GM23338 (cell line): ENCODE measurements at places on chromosomes 6 and 20.

- no peak for DNase-seq
These were observed 441.4 kb downstream of the BCKDHB start for GRCh38 chr6:80547827-80548226.

GRCh38 chr20:3297079-3297378 is 58.0 kb upstream of the SLC4A11 start:
- DNase-seq: no peak

DNA sequence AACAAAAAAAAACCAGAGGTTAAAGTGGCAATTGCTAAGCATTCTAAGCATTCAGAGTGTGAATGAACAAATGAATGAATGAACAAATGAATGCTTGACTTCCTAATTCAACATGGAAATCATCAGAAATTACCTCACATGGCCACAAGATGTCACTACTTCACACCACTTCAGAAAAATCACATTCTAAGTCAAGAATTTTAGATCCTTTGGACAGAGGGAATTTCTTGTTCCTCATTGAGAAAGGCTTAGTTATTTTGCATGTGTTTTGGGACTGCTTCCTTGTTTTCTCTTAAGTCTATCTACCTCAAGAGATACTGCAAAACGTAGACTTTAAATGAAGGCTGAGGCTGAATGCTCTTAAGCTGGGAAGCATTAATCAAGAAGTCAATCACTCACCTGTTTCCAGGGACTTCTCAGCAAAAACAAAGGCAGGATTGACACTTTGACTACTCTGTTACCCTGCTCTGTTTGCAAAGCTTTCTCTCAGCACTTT is 120.2 kb downstream of the MBOAT1 start:
- DNase-seq: peak; percentile 80

DNA sequence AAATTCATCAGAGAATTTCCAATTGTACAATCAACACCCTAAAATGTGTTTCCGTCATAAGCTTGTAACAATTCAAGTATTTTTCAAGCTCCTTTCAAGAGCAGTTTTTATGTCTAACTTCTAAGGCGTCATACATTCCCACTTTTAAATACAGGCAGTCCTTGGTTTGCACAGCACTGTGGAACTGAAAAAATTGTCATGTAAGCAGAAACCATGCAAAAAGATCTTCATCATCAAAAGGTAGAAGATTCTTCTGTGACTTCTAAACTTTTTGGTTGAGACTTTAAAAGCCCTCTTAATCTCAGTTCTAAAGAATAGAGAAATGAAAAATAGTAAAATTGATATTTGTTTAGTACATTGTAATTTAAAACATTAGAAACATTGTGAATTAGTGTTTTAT is 315.6 kb downstream of the TPBG start:
- no peak for DNase-seq

GRCh38 chr6:21429291-21429690 is 164.3 kb upstream of the SOX4 start:
- DNase-seq: no peak

GRCh38 chr6:1479095-1479494 is 89.7 kb downstream of the FOXF2 start:
- no peak for DNase-seq

DNA sequence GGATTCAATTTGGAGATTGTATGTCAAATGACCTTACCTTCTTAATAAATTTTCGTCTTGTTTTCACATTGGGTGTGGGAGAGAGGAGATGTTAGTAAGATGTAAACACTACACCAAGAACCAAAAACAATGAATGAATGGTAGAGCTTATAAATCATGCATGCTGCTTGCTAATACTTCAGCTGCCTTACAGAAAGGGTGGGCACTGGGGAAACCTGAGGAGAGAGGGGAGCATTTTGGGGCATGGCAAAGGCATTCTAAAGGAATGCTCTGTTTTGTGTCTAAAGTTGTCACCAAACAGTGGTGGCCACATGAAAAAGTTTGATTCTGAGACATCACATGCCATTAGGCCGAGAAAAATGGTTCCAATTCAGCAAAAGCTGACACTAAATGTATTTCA is 80.4 kb downstream of the BCAS1 start:
- DNase-seq: no peak

GRCh38 chr20:40922865-40923264 is 105.8 kb upstream of the TOP1 start:
- no peak for DNase-seq

GRCh38 chr20:32636283-32636682 is 37.5 kb downstream of the C20orf203 start:
- no peak for DNase-seq

GRCh38 chr20:52869698-52870501 is 102.3 kb upstream of the TSHZ2 start:
- DNase-seq: no peak

GRCh38 chr20:59662856-59663512 is 58.6 kb downstream of the PHACTR3 start:
- DNase-seq: no peak

DNA sequence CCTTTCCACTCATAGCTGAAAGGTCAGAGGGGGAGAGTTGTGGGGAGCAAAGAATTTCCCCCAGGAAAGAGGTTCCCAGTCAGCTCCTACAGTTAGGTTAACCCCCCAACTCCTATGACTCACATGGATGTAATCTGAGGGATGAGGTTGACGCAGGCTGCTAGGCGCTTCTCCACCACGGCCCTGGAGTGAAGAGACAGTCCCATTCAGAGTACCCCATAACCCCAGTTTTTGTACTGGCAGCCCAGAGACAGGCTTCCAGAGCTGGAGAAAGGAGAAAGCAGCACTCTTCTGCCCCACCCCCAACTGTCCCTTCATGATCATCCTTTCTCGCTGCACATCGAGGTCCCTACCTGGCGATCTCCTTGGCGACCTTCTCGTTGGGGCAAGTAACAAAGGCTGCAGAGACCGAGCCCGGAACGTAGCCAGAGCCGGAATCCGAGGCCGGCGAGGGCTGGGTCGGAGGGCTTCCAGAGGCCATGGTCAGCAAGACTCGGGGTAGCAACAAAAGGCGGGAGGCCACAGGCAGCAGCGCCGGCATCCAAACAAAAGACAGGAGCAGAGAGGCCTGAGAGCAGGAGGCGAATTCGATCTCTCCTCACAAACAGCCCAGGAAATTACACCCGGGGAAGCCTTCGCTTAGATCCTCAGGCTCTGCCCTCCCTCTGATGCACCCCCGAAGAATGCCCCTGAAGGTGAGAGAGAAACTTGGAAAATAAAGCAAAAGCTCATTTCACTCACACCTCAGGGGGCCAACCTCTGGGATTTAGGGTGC is 592 bp downstream of the CUTA start:
- DNase-seq: peak; percentile 26

DNA sequence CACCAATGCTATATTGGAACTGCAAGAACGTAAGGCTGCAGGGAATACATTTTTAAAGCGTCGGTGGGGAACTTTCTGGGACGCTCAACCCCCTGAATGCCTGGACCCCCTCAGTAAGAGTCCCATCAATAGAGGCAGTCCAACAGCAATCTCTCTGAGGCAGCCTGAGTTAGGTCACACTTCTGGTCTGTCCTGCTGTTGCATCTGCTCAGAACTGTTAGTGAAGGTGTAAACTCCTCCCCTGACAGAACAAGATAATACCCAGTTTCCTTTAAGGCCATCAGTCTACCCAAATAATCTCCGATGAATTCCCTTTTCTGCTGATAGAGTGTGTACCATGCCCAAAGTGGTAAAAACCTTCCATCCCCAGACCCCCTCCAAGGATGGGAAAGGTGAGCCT is 1.1 kb upstream of the RNGTT start:
- no peak for DNase-seq

- peak; percentile 57 for DNase-seq
These were observed at the start of gene CYP24A1 for GRCh38 chr20:54173653-54174456. Gene CYP24A1 (minus strand): TSS chr20:54173986. CDS start chr20:54173579, 407 bp downstream.

DNA sequence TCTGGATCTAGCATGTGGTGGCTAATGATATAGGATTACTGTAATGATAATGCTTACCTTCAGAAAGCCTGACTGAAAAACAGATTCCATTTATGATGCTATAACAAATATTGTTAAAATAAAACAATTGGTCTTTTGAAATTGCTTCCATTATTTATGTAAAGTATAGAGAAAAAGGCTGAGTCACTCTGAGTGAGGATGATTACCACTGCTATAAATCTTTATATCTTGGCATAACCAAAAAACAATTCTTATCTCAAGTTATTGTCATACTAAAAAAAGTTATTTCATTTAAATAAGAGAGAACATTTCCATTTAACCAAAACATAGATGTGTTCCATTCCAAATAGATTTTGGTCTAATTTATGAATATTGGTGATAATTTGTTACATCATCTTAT is 53.0 kb upstream of the DST start:
- DNase-seq: no peak

DNA sequence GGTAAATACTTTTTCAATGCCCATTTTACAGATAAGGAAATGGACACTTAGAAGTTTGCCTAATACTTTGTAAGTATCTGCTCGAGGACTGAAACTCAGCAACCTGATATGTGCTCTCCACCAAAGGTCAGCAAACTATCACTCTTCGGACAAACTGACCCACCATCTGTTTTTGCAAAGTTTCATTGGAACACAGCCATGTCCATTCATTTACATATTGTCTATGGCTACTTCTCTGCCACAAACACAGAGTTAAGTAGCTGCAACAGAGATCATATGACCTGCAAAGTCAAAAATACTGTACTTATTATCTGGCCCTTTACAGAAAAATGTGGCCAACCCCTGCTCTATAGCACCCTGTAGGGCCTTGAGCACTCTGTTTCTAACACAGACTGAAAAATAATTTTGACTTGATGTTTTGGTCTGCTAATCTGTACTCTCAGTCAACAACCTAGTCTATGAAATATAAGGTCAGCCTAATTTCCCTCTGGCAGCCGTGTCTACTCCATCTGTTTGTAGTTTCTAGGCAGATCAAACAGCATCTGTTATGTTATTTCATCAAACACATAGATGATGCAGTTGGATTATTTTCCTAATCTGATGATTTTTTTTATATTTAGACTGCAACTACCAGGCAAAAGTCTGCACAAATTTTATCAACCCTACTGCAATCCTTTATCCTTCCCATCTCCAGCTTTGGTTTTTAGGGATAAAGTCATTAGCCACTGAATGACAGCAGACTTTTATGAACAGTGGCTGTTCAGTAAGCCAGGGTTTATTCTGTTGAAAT is 41.4 kb upstream of the BEND6 start:
- no peak for DNase-seq

DNA sequence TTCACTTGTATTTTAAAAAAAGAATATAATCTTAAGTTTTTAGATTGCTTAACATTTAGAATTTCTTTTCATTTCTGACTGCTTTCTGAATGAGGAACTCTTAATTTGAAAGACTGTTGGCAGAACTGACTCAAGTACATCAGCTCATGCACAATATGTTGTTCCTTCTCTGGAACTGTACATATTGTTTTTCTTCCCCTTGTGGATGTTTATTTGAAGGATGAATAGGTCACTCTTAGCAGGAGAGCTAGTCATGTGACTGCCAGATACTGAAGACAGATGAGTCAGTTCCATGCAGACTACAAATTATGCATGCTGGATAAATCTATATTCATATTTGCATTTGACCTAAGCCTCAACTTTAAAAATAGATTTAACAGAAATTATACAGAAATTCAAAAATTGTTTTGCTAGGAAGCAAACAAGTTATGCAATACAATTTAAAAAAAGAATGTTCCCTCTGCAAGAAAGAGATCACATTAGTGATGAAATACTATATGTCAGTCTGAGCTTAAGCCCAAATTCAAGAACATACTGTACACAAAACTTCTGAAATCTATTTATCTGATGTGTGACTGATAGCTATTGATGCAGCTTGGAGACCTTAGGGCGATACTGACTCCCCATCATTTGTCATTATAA is 1274.9 kb upstream of the GJE1 start:
- no peak for DNase-seq

GRCh38 chr6:154938221-154938580 is 56.9 kb upstream of the TIAM2 start:
- no peak for DNase-seq

DNA sequence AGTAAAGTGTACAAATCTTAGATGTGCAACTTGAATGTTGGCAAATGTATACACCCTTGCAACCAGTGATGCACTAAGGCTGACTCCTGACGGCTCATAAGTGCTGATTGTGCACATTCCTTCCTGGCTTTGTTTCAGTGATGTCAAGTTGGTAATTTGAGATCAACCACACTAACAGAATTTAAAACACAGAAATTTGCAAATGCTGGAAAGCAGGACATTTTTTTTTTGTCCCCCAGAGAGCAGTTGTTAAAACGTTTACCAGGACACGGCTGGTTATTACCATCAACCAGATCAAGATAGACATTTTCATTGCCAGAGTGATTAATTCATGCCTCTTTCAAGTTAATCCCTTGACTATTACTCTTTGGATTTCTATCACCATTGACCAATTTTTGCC is 735.6 kb downstream of the RFPL4B start:
- peak; percentile 10 for DNase-seq

DNA sequence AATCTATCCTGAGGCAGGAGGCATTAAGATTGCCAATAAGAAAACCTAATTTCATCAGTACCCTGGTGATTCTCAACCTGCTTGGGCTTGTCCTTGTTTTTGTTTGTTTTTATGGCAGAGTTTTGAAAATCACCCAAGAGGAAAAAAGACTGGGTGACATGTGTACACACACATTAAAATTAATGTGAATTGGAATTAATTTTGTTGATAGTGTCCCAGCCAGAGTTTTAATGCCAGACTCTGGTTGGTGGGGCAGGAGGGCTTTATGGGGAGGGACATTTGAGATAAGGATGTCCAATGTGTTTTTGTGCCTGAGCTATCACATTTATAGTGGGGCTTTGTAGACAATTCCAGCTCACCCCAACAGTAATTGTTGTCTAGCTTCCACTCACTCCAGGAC is 184.6 kb downstream of the ID4 start:
- no peak for DNase-seq

- no peak for DNase-seq
These were observed 17.6 kb downstream of the BPIFB4 start for GRCh38 chr20:33097001-33097400.

GRCh38 chr20:50196248-50196647 is 5.6 kb downstream of the CEBPB start:
- no peak for DNase-seq

DNA sequence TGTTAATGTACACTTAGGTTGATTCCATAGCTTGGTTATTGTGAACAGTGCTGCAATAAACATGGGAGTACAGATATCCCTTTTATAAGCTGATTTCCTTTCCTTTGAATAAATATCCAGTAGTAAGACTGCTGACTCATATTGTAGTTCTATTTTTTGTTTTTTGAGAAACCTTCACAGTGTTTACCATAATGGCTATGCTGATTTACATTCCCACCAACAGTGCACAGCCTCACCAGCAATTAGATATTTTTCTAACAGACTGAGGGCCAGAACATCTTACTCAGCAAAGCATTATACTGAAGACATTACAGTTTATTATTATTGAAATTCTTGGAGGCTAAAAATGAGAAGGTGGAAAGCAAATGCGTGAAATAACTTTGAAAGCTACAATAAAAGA is 187.3 kb upstream of the HEY2 start:
- DNase-seq: no peak

GRCh38 chr20:32227744-32228688 is 20.3 kb downstream of the POFUT1 start:
- DNase-seq: no peak

GRCh38 chr6:109105681-109106080 is 10.4 kb downstream of the CEP57L1 start:
- no peak for DNase-seq
